Head of caudate nucleus (tissue), 42 donors: ENCODE measurements at places on chromosomes 5 and 9.

DNA sequence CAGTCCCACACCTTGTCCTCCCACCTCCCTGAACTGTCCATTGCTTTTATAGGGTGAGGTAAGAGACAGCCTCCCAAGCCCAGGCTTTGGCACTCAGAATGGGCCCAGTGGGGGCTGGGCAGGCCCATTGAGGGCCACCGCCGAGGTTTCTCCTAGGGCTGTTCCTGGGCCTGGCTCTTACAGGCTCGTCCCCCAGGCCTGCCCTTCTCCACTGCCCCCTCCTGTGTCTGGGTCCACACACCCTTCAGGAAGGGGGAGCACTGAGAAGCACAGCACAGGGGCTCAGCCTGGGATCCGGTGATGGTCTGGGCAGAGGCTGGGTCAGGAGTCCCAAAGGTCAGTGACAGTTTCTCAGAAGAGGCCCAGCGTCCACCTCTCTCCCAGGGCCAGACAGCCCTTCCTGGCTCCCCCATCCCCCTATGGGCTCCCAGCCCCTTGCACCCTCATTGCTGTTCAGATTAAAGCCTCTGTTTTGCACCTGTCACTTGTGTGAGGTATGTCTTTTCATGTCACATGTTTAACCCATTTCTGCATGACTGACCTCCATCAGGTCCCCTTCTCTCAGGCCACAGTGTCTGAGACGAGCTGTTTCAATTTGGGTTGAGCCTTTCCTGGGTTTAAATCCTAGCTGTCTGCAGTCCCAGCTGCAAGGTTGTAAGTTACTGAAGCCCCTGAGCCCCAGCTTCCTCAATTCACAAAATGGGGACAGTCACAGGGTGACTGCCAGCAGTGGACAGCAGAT is 29.4 kb downstream of the IER5L start:
- DNase-seq = no peak

DNA sequence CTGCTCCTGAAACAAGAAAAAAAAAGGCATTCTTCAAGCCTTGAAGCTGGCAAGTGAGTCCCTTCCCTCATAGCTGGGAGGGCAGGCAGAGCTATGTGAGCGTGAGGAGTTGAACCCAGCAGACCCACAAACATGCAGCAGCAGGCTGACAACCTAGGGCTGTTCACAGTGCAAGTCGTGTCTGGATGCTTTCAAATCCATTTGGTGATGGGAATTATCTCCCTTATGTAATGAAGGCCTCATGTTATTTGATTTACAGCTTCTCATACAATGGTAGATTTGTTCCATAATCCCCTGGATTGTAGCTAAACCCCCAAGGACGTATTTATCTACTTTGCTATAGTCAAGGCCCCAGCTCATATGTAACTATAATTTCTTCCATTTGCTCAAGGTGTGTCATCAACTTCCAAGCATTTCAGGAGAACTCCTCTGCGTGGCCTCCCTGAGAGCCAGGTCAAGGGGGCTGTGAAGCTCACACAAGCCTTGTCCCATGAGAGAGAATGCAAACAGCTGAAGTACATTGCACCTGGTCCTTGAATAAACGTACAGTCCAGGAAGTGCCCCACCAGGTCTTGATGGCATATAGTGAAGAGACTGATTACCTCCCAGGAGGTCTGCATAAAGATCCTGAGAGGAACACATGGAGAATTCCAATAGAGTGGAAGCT is 124.8 kb upstream of the SLC1A3 start:
- DNase-seq = no peak

DNA sequence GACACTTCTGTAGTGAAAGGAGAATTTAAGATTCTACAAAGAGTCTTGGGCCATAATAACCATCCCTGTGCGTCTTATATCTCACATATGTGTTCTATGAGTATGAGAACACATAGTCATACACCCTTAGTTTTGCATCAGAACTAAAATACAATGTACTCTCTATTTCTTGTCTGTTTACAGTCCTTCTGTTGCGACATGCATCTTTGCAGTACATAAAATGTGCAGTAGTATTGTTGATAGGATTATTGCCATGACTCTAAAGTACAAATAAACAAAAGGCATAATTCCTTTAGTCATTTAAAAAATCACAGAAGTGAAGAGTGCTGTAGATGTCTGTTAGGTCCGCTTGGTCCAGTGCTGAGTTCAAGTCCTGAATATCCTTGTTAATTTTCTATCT is 201.9 kb downstream of the NR3C1 start:
- no peak for DNase-seq

- DNase-seq = no peak
Measured at GRCh38 chr9:72979405-72980100, 26.7 kb upstream of the ALDH1A1 start.

GRCh38 chr9:128215491-128216409 is 12.6 kb downstream of the DNM1 start:
- peak; percentile 82 for DNase-seq

DNA sequence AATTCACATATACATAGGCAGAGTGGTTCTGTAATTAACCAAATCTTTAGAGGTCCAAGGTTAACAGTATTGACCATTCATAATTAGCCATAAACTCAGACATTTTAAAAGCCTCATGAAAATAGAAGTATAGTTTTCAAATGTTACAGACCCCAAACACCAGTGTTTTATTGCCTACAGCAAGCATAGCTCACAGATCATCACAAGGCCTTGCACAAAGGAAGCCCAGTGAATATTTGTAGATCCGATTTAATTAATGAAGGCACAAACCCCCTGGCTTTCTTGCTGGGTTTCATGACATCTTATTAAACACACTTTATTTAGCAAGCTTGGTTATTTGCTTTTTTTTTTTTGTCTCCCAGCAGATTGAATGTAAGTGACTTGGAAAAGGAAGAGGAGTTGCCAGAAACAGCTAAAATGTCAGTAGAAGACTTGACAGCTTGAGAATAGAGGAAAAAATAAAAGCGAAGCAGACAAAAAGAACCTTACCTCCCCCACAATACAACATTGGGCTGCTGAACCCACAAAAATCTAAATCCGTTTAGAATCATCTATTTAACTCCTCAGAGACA is 283.9 kb upstream of the TNC start:
- no peak for DNase-seq

- peak; percentile 73 for DNase-seq
Measured at GRCh38 chr9:134055981-134056461, 11.8 kb downstream of the BRD3 start.

- DNase-seq = no peak
Measured at GRCh38 chr9:128340691-128341434, 536 bp downstream of the SLC27A4 start.

- DNase-seq = no peak
Measured at GRCh38 chr5:68587171-68587570, 371.6 kb downstream of the PIK3R1 start.

- DNase-seq = peak; percentile 45
Measured at GRCh38 chr5:134289509-134290113, 63.7 kb upstream of the PPP2CA start.

GRCh38 chr5:88895681-88896501 is 12.9 kb upstream of the MEF2C start:
- no peak for DNase-seq

GRCh38 chr9:83424831-83425230 is 113.4 kb downstream of the FRMD3 start:
- DNase-seq = no peak

DNA sequence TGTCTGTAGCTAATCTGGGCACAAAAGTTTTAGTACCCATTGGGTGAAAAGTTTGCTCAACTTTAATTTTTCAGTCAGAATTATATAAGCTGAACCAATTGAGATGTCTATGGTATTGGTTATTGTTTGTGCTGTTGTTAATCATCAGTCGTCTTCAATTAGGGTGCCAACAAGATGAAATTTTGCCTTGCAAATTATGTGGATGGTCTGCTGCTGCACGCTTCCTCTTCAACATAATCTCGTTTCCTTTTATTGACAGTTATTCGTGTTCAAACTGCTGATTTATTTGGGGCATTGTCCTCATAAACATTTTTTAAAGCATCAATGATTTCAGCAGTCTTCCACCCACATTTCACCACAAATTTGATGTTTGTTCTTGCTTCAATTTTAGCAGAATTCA is 194.0 kb downstream of the HTR1A start:
- no peak for DNase-seq

DNA sequence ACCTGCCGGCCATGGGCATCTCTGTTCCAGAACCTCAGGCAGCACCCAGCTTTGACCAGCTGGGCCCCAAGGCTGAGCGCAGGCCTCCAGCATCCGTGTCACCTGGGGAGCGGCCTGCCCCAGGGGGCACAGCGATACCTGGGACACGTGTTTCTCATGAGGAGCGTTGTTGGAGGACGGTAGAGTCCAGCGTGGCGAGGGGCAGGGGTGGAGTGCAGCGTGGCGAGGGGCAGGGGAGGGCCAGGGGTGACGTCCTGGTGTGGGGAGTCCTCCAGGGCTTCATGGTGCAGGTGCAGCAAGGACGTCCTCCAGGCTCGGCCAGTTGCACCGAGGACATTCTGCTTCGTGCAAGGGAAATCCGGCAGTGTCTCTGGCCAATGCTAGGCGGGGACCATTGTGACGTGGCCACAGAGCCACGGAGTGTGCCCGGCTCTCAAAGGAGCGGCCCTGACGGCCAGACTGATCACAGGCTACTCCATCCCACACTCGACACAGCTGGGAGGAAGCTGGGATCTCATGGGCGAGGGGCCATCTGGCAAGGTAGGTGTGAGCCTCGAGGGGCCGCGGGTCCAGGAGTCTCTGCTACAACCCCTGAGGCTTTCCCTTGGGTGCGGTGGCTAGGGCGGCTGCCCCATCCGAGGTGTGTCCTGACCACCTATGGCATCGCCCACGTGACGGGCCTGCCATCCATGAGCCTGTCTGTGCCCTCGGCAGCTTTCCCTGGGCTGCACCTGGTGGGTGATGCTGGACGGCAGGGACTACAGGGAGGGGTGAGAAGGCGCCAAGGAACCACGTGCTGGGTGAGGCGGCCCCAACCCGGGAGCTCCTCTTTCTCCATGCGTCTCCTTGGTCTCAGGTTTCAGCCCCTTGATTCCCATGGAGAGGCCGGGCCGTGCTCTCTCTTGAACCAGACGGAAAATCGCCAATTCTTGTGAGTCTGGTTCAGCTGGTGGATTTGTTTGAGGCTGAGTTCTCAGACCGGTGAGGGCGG is 33.8 kb downstream of the SLC9A3 start:
- DNase-seq = no peak

DNA sequence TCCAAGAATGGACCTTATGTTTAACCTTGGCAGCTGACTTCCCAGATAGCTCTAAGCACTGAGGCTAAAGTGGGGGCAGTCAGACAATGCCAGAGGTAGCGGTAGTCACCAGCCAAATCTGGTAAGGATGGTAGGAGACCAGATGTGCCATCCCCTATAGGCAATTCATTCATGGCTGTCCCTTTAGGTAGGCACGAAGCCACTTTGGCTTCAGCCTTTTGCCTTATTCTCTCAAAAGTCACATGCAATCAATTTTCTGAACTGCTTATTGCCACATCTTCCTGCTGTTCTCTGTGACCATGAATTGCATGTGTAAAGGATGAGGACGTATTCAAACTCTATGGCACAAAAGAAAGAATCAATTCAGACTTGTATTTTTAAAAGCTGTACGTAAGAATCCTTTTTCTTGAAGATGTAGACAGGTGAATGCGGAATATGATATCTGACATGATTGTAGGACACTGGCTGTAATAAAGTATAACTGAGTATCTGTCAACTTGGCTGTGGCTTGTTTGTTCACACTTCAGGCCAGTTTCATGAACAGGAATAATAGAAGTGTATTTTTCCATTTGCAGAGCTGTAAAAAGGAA is 611.7 kb downstream of the NR2F1-AS1 start:
- no peak for DNase-seq

DNA sequence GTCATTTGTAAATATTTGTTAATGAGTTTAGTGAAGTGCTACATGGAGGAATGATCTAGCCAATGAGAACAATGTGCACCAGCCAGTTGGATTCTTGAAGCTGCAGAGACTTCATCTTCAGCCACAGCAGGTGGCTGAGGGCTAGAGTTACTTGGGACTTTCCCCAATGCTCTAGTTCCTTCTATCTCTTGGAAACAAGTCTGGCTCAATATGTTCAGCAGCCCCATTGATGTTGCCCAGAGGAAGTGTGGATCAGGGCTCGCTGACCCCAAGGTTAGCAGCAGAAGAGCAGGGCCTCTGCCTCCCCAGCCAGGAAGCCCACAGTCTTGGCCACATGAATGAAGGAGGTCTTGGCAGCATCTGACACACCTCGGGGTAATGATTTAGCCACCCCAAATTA is 117.5 kb downstream of the SLC1A3 start:
- peak; percentile 49 for DNase-seq

- DNase-seq = no peak
Measured at GRCh38 chr5:79936002-79936645, 54.9 kb downstream of the MTX3 start.

- DNase-seq = no peak
Measured at GRCh38 chr9:371349-371748, 156.7 kb downstream of the DOCK8 start.

- no peak for DNase-seq
Measured at GRCh38 chr5:34742061-34742460, 85.9 kb downstream of the RAI14 start.
